ENCODE measurements at places on chromosomes 1 and 21. TPM values are rescaled to one million over a fixed set of nuclear protein-coding genes. Genes with fewer than 3 reads are reported as not detected.

ERICH3 gene
- 0.03 TPM for total RNA-seq

SPRR2G gene
- not detected for total RNA-seq

LEPROT gene
- total RNA-seq = 21.7 TPM

CCDC27 gene
- total RNA-seq = not detected

NBPF10 gene
- 2.4 TPM for total RNA-seq

BARHL2 gene
- total RNA-seq = not detected

DNA sequence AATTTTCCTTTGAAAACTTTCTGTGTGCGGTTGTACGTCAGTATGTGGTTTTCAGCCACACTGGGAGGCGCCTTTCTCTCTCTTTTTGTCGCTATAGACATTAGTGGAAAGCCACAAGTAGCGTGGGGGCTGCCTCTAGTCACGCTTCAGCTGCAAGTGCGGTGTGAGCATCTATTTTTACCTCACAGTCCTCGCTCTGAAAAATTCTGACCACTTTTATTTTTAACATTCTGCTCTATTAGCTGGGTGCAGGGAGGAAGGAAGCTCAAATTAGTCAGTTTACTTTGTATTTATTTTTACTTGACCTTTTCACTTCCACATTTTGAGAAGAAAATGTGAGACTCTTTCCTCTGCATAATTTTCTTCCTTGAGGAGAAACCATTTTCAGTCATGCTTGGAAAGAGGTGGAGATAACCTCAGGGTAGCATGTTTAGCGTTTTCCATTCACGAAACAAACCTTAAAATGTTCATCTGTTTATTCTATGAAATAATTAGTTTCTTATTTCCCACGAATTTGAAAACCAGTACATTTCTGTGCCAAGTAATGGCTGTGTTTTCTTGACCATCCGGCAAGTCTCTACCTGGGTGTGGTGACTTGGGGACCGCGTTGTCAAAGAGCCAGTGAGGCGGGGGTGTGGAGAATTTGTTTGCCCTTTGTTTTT is 35.6 kb downstream of the ADARB1 start:
- H3K36me3 ChIP-seq = no peaks in the 10 kb centered on the region
- H3K4me1 ChIP-seq = peaks cover 22% of the 10 kb centered on the region
- H3K27me3 ChIP-seq = no peaks in the 10 kb centered on the region
- H3K4me3 ChIP-seq = peak overlapping the region; percentile 15
- peak; percentile 25 for DNase-seq
- no peak overlapping the region for H3K27ac ChIP-seq
